ENCODE measurements at places on chromosomes 13 and 19.
A peak's percentile ranks its signal among the peaks of the same experiment; 100 is the strongest.

DNA sequence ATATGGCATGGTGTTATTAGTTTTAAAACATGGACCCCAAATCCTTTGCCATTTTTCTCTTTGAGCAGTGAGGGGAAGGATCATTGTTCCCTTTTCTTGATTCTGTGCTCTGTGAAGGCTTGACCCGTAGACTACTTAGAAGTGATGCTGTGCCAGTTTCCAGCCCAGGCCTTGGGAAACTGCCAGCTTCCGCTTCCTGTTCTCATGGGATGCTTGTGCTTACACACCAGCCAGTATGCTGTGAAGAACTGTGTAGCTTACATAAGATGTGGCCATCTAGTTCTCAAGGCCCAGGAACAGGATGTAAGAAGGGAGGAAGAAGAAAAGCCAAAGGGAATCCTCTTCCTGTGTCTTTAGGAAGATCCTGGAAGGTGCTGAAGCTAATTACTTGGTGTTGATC is 180.9 kb downstream of the PCCA start:
- no peak for DNase-seq

- no peak for DNase-seq
These were observed 4.1 kb downstream of the C1QTNF9 start for GRCh38 chr13:24313439-24313838.

GRCh38 chr19:57850553-57851017 is 926 bp downstream of the ZNF587 start:
- no peak for DNase-seq

GRCh38 chr19:46279177-46279576 is 17.7 kb upstream of the HIF3A start:
- no peak for DNase-seq

GRCh38 chr19:18503971-18504885 is 17.6 kb downstream of the ELL start:
- DNase-seq: peak; percentile 74

DNA sequence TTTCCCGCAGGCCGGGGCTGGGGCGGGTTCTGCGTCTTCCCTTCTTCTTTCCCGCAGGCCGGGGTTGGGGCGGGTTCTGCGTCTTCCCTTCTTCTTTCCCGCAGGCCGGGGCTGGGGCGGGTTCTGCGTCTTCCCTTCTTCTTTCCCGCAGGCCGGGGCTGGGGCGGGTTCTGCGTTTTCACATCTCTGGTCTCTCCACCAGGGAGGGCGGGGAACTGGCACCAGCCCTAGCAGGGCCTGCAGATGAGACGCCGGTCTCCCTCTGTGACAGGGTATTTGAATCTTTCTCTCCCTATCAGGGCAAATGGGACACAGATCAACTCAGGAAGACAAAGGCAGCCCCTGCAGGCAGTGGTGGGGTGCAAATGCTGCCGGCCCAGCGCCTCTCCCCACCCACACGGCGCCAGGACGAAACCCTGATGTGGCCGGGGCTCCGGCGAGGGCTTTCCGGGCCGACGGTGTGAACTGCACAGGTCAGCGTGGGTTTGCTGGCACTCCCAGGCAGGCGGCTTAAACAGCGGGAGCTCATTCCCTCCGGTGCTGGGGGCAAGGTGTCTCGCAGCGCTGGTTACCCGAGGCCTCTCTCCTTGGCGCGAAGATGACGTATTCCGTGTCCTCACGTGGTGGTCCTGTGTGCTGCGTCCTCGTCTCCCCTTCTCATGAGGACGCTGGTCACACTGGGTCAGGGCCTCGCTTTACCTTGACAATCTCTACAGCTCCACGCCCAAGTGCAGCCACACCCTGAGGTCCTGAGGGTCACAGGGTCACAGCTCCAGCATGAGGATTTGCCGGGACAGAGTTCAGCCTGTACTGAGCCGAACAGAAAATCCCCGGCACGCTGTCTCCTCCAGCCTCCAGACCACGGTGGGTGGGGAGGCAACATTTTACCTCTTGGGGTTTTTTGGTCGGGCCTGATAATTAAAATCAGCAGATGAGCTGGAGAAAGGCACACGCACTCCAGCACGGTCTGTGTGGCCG is 717 bp upstream of the C13orf46 start:
- no peak for DNase-seq

DNA sequence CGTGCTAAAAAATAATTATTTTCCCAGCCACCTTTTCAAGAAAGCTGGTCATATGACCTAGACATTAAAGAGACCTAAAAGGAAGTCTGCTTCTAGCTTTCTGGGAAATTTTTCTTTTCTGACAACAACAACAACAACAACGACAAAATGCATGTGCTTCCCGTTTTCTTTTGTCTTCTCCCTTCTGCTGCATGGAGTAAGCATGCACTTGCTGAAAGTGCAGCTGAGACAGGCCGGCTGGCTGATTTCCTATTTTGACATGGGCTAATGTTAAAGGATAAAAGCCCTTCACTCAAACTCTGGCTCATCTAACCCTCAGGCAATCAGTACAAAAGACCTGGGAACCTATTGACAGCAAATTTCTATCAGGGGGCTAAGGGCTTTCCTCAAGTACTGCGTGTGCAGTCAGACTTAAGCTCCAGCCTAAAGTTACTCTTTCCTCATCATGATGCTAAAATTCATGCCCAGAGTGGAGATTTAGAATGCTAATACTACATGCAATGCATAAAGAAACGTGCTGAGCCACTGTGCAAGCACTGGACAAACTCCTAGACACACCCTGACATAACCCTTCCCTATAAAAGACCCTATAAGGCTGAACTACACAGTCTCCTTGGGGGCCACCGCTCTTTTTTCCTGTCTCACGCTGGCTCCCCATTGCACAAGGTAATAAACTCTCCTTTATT is 811.1 kb downstream of the UQCRFS1 start:
- DNase-seq: no peak

DNA sequence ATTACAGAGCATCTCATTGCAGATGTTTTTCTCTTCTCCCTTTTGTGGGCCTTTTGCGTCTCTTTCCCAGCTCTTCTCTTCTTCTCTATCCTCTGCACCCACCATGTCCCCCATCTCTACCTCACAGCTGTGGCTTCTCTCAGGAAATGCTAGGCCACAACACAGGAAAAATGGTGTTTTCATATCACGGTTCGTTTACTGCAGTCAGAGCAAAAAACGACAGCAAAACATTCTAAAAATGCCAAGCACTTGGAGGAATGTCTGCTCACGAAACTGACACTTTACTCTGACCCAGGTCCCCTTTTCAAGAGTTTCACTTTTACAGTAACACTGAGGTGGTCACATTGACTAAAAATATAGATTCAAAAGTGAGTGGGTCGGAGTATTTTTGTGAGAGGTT is 152.2 kb downstream of the DCT start:
- DNase-seq: peak; percentile 6

DNA sequence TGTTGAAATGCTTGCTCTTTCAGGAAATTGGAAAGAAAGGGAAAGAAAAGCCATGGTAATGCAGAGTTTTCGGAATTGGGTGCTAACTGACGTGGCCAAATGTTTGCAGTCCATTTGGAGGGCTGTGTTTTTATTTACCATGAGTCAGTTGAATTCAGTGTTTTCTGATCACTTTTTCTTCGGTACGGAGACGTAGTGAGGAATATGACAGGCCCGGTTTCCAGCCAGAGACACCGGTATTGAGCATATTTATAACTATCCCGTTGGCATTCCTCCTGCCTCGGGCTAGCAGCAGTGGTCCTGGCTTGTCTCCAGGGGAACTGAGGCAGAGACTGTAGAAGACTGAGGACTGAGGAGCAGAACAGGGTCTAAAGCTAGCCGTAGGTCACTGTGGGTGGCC is 1.0 kb downstream of the CDC16 start:
- no peak for DNase-seq

Measured in GM19239 (cell line).